Transverse colon (tissue), 4 donors: ENCODE measurements at places on chromosomes 6 and 20. TPM values are rescaled to one million over a fixed set of nuclear protein-coding genes. Genes with fewer than 3 reads are reported as not detected.
A peak's percentile ranks its signal among the peaks of the same experiment; 100 is the strongest.

DNA sequence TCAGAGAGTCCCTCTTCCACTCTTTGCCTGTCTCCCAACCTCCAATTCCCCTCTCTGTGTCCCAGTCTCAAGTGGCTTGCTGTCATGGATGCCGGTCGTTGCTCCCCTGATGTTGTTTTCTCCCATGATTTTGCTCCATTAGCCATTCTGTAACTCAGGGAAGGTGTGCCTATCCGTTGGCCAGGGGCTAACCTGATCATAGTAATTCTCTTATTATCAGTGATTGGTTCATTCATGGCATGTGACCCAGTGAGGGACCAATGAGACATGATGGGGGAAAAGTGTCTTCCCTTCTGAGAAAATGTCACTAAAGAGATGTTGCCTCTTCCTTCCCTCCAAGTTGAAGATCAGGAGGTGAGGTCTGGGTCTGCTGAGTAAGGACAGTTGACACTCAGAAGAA lies 214.5 kb downstream of the FARS2 start:
- no peak for DNase-seq

DNA sequence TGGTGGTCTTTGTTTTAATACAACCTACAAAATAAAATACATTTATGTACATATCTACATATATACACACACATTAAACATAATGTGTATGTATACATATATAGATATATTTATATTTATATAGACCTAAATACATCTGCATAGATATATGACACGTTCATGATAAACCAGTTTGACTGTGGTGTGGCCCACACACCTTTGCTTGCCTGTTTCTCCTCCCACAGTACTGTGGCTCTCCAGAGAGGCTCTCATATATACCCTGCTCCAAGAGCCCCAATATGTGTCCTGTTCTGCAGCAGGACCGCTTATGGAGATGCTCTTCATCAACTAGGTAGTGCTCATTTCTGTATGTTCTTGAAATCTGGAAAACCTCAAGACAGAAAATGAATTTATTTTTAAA lies 207.0 kb downstream of the KCNQ5 start:
- DNase-seq, result no peak

DNA sequence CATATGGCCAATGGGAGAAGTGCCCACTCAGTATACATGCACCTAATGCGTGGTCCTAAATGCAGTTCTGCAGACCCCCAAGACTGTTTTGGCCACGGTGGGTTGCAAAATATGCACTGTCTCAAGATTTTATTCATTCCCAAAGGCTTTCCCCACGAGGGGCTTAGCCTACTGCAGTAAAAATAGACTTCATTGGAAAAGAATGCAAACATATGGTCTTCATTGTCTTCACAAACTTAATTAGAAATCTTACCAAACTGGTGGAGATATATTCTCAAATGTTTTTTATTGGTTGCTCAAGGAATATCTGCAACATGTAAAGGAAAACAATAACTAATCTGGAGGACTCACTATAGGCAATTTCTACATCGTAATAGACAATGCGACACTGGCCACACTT lies 31.6 kb upstream of the PRL start:
- DNase-seq, result no peak

GRCh38 chr20:10984913-10985312 lies 311.1 kb upstream of the JAG1 start:
- DNase-seq, result no peak

GRCh38 chr20:44900231-44900854 lies 9.5 kb upstream of the PABPC1L start:
- DNase-seq, result no peak

DNA sequence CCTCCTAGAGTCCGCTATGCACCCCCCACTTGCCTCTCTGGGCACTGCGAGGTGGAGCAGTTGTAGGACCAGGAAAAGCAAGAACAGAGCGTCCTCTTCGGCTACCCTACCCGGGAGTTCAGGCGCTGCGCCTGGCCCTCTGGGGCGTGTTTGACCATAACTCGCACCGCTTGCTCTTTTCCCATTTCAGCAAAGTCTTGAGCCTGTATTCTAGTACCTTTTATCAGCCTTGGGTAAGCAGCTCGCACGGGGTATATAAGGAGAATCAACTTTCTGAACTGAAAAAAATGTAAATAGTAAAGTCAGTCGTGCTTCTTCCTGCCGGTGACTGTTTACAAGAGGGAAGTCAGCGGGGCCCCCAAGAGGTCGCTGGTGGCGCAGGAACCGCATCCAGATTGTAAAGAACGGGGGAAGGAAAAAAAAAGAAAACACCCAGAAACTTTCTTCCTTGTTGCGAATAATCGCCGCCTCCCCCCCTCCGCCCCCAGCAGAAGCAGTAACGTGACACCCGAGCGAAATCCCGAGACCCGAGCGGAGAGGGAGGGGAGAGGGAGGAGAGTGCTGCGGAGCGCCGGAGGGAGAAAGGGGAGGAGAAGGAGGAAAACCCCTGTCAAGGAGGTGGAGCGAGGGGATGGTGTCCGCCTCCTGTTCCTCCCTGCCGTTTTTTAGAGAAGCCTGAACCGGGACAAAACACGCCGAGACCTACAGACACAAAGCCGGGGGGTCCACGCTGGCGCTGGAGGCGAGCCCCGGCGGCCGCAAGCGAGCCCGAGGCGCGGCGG lies at the start of gene UST:
Gene UST, plus strand, starts transcription at position 668 of the 782 bp plus-strand sequence. CDS start 401 bp downstream, outside the sequence.
- peak; percentile 67 for DNase-seq

- DNase-seq, result no peak
These were observed 18.2 kb upstream of the ZNF831 start for GRCh38 chr20:59145247-59145923.

GRCh38 chr6:150025201-150025917 lies at the start of gene RAET1L:
Gene RAET1L, minus strand, starts transcription at chr6:150025532. Its CDS starts 61 bp downstream, at chr6:150025471.
- DNase-seq, result peak; percentile 65

- DNase-seq, result no peak
These were observed 101.1 kb downstream of the HIVEP1 start for GRCh38 chr6:12113190-12113577.

GRCh38 chr6:48098923-48099322 lies 12.1 kb downstream of the PTCHD4 start:
- DNase-seq, result no peak

- peak; percentile 19 for DNase-seq
These were observed 623 bp upstream of the SNX9 start for GRCh38 chr6:157822245-157823000.

- DNase-seq, result peak; percentile 28
These were observed 87.6 kb downstream of the AGPAT4 start for GRCh38 chr6:161186173-161186769.

DNA sequence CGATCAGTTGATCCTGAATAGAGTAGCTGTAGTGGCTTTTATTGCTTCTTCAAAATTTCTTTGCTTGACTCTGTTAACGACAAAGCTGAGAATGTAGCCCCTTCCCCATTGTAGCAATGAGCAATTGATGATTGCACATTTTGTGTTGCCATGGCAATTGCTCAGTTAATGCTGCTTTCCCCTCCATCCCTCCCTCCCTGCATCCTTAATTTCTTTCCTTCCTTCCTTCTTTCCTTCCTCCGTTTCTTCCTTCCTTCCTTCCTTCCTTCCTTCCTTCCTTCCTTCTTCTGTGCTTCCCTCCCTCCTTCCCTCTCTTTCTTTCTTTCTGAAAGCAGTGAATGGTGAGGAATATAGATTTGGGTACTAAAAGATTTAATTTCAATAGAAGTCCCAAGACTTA lies 557.3 kb upstream of the MAP3K7 start:
- DNase-seq, result no peak

DNA sequence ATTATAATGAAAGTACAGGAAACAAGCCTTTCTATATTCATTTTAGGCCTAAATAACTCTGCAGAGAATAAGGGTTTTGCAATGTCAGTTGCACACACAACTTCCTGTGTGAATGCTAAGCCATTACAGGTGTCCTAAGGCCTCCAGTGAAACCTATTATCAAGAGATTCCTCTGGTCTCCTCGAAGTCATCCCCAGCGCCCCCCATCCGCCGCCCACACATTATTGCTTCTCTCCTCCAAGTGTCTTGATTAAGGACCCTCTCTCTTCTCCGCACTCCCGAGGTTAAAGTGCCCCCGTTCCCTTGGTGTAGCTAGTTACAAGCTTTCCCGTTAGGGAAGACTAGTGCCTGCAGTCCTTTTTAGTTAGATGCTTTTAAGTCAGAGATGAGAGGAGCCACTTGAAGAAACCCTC lies 1.3 kb downstream of the HIVEP2 start:
- peak; percentile 19 for DNase-seq

- DNase-seq, result no peak
These were observed 24.4 kb downstream of the GCM1 start for GRCh38 chr6:53124131-53124800.

DNA sequence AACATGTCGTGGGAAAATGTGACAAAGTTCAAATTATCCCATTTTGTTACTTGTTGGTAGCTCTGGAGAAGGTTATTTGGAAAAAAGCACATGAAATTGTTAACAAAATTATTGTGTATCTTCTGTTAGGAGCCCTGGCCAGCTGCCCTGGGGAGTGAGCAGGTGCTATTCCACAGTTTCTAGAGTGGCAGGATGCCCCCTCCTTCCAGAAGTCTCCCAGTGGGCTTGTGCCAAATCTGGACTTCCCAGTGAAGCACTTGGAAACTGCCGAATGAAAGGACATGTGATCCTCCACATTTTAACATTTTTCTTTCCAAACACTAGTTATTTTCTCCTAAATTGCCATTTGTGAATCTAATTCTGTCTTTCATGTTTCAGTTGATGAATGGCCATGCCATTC lies 66.9 kb upstream of the CLDN20 start:
- no peak for DNase-seq

GRCh38 chr6:107740496-107741190 lies 83.5 kb downstream of the SCML4 start:
- DNase-seq, result peak; percentile 51

Gene EFHC1
- total RNA-seq, result 28.4 TPM

Gene PI3
- total RNA-seq, result 197 TPM

Gene RFX6
- not detected for total RNA-seq

Gene IRAK1BP1
- total RNA-seq, result 1.6 TPM

Gene SIM1
- not detected for total RNA-seq

Gene KCNK17
- total RNA-seq, result not detected

Gene SLC17A4
- 54.8 TPM for total RNA-seq

Gene PPDPF
- total RNA-seq, result 695 TPM

Gene CCN5
- total RNA-seq, result 17.9 TPM

Gene ATF6B
- 109 TPM for total RNA-seq

Gene VPS16
- 35.9 TPM for total RNA-seq

Gene APCDD1L
- not detected for total RNA-seq

Gene ZBTB12
- 0.14 TPM for total RNA-seq

Gene LY86
- not detected for total RNA-seq

Gene ADGRF4
- total RNA-seq, result 3.5 TPM

Gene EBF4
- 101 TPM for total RNA-seq
